Stimulated activated CD8-positive, alpha-beta memory T cell treated with anti-CD3 and anti-CD28 coated beads, Interleukin-4, amount 100 ng/mL, for 1 hour (primary cell): ENCODE measurements at places on chromosomes 6 and 20.

- DNase-seq = no peak
Measured at GRCh38 chr6:83808926-83809325, 44.2 kb upstream of the RIPPLY2 start.

DNA sequence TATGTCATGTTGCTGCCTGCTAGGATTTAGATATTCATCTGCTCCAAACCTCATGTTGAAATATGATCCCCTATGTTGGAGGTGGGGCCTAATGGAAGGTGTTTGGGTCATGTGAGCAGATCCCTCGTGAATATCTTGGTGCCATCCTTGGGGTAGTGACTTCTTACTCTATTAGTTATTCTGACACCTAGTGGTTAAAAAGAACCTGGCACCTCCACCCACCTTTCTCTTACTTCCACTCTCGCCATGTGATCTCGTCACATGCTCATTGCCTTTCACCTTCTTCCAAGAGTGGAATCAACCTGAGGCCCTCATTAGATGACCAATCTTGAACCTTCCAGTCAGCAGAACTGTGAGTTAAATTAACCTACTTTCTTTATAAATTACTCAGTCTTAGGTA lies 549.4 kb upstream of the SYNCRIP start:
- no peak for DNase-seq

DNA sequence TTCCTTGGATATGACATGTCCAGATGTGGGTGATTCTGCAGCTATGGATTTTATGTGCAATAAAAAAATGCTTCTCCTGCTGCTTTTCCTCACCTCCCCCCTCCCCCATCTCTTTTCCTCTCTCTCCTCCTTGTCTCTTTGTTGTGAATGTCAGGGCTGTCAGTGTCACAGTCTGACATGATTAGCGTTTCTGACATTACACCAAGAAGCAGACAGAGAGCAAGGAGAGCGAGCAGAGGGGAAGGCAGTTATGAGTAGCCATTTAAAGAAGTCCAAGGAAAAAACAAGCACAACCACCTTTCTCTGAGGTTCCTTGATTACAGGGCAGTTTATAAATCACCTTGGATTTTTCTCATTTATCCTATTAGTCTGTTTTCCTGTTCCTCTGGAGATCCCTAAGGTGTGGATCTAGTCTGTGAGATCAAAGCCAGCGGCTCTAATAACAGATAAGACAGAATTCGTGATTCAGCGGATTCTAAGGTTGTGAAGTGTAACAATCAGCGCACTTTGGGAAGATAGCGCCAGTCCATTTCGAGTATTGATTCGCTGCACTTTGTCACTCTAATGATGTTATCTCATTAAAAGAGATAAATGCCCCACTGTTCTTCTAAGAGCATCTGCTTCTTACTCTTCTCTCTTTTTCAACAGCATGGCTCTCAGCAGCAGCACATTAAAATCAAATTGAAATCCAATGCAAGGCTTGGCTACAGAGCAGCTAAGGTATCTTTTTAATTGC lies 101.4 kb downstream of the BACH2 start:
- DNase-seq = no peak

DNA sequence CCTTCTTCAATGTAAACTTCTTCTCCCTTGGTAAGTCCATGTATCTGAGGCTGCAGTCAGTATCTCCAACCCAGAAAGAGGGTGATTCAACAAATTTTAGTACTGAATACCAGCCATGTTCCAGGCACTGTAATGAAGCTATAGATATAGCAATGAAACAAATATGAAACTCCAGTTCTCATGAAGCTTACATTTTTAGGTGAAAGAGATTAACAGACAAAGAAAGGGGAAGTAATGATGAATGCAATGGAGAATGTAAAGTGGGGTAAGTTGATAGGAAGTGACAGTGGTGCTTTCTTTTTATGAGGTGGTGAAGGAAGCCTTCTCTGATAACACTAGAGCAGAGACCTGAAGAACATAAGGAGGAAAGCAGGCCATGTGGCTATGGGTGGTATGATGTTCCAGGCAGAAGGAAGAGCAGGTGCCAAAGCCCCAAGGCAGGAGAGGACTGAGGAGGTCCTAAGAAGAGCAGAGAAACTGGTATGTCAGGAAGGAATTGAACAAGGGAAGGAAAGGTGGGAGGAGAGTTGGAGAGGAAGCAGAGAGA lies 143.6 kb downstream of the TFAP2B start:
- DNase-seq = no peak
